SW 1271 (cell line): ENCODE measurements at places on chromosomes 7 and 10.
A peak's percentile ranks its signal among the peaks of the same experiment; 100 is the strongest.

DNA sequence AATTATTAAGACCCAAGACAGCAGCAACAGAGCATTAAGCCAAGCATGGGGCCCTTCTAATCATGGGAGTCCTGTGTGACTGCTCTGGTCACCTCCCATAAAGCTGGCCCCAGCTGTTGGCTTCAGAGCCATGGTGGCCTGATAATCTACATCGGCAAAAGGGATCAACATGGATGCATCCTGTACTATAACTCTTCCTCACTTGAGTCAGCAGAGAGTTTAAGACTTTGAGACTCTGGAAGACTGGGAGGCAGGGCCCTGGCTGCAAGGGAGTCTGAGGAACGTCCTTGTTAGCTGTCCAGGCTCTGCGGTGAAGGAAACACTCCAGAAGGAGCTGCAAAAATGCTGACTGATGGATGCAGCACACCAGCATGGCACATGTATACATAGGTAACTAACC, 95.0 kb upstream of the KIAA1217 start:
- DNase-seq: no peak

GRCh38 chr10:84348447-84348846, 20.1 kb downstream of the CCSER2 start:
- DNase-seq: no peak

GRCh38 chr10:16832351-16833080, 15.3 kb upstream of the RSU1 start:
- DNase-seq: no peak

GRCh38 chr7:144049491-144049890, 743 bp downstream of the OR2A5 start:
- DNase-seq: no peak

DNA sequence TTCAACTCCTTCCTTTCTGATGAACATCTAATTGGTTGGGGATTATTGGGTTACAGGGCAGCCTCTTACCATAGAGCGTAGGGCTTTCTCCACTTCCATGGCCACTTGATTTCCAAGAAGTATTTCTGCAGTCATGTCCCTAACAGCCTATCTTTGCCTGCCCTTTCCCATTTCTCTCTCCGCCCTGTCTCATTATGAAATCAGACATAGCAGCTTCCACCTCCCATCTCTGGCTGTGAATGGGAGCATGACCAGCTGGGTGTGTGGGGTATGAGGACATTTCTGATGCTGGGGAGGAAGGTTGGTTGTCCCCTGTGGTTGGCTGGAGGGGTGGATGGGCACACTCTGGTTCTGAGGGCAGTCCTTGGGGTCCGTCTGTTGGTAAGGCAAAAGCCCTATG, 41.2 kb downstream of the ADCYAP1R1 start:
- no peak for DNase-seq

GRCh38 chr10:97679594-97679993, 7.4 kb downstream of the AVPI1 start:
- no peak for DNase-seq

GRCh38 chr10:45375101-45375500, 1.1 kb downstream of the ALOX5 start:
- no peak for DNase-seq

GRCh38 chr7:44700322-44700721, 48.3 kb upstream of the ZMIZ2 start:
- DNase-seq: no peak

DNA sequence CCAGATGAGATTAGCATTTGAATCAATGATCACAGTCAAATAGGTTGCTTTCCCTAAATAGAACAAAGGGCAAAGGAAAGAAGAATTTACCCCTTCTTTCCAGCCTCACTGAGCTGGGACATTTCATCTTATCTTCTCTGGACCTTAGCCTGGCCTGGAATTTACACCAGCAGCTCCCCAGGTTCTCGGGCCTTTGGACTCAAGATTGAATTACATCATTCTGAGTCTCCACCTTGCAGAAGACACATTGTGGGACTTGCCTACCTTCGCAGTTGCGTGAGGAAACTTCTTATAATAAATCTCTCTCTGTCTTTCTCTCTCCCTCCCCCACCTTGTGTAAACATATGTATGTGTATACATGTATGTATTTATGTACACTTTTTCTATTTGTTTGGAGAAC, 732.4 kb downstream of the IPMK start:
- no peak for DNase-seq

DNA sequence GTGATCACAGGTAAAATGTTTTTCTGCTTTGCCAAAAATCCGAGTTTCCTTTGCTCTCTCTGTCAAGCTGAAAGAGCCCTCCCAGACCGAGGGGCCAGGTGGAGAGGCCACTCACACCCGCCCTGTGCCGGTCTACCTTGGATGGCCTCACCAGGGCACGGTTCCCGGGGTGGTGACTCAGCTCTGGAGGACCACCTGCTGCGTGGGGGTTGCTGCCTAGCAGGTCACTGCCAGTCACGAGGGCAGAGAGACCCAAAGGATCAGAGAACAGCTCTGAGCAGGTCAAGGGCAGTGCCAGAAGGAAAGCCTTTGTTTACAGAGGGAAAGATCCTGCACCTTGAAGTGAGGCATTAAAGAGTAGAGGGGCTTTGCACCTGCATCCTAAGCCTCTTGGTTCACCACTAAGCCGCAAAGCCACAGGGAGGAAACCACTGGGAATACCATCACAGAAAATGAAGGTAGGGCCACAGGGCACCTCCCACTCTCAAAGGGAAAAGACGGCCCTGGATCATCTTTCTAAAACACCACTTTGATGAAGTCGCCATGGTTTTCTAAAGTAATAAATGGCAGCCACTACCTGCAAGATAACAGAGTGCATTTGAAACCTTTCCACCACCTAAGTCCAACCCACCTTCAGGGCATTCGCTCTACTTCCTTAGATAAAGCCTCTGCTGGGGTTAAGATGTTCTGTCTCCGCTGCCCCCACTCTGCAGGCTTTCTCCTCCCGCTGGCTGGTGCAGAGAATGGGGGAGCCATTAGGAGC, 160.3 kb upstream of the KLF14 start:
- peak; percentile 87 for DNase-seq

DNA sequence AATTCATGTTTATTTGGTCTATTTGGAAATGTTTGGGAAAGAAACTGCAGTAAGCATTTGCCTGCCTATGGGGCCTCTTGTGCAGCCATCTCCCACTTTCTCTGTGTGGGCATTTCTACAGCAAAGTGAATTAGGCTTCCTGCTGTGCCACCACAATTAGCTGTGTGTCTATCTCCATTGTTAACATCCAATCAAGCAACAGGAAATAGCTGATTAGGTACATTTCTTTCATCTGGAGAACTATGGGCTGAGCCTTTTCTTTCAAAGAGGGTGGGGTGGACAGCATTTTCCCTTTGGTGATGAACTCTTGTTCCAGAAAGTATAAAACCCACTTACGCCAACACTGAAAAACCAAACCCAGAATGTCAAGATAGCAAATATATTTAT, 640.0 kb downstream of the ACTR3B start:
- no peak for DNase-seq

- no peak for DNase-seq
Measured at GRCh38 chr10:108385963-108386362, 1221.5 kb upstream of the SORCS1 start.

DNA sequence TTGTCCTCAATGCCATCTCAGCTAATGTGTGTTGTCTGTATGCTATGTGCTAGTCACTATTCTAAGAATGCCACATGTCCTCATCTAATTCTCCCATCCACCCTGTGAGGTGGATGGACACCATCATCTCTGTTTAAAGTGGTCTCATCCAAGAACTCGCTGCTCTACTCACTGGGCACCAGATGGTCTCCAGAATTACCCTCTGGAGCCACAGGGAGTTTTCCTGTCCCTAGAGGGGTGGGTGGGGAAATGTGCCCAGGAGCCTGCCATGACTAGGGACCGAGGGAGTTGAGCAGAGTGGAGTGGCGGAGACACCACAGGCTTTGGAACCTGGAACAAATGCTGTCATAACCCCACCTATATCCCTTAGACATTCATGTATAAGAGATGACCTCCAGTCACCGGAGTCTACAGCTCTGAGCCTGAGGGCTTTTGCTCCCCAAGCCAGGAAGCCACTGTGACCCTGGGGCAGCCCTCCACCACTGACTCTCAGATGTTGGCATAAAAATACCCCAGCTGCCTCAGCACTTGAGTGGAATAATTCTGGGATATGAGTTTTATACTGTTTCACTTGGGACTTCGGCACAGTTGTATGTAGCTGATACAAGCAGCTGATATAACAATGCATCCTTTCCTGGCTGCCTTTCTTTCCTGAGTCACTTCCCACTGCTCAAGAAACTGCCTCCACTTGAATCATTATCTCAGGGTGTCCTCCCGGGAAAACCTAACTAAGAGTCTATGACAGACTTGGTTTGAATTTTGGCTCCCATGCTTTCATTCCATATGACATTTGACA, 61.5 kb upstream of the RAPGEF5 start:
- no peak for DNase-seq

DNA sequence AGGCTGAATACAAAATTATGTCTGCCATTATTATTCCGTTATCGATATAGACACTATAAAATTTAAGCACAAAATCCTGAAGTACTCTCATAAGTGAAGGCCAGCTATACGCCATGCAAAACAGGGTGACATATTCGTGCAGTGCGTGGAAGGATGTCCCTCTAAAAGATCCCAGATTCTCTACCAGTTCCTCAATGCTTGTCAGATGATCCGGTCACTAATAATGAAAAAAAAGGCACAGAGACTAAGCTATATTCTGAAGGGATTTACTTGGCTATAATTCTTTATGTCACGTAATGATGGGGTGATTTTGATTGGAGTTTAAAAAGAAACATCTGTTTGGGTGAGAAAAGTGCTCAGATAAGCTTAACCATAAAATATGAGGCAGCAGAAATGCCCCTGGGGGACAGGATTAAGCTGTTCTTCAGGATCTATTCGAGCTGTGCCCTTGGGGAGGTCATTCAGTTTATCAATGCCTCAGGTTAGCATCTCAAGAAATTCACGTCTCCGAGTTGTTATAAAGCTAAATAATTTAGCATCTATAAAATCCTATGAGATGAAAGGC, 229.7 kb upstream of the PITRM1 start:
- no peak for DNase-seq
